Karpas-422 (cell line): ENCODE measurements at places on chromosomes 13 and 19. TPM values are rescaled to one million over a fixed set of nuclear protein-coding genes. Genes with fewer than 3 reads are reported as not detected.

MAU2 gene
- total RNA-seq = 37.3 and 44.6 TPM in 2 replicates

IGFLR1 gene
- total RNA-seq = 1.5 and 15.2 TPM in 2 replicates

MUC16 gene
- not detected in 2 replicates for total RNA-seq

LGALS4 gene
- total RNA-seq = 0.52 and 1.4 TPM in 2 replicates

IL27RA gene
- 0.67 and 1.9 TPM in 2 replicates for total RNA-seq
